GM04504 (cell line): ENCODE measurements at places on chromosomes 16 and 17.
A peak's percentile ranks its signal among the peaks of the same experiment; 100 is the strongest.

- peak; percentile 96 for DNase-seq
Measured at GRCh38 chr17:21282231-21282630, 2.3 kb upstream of the MAP2K3 start.

DNA sequence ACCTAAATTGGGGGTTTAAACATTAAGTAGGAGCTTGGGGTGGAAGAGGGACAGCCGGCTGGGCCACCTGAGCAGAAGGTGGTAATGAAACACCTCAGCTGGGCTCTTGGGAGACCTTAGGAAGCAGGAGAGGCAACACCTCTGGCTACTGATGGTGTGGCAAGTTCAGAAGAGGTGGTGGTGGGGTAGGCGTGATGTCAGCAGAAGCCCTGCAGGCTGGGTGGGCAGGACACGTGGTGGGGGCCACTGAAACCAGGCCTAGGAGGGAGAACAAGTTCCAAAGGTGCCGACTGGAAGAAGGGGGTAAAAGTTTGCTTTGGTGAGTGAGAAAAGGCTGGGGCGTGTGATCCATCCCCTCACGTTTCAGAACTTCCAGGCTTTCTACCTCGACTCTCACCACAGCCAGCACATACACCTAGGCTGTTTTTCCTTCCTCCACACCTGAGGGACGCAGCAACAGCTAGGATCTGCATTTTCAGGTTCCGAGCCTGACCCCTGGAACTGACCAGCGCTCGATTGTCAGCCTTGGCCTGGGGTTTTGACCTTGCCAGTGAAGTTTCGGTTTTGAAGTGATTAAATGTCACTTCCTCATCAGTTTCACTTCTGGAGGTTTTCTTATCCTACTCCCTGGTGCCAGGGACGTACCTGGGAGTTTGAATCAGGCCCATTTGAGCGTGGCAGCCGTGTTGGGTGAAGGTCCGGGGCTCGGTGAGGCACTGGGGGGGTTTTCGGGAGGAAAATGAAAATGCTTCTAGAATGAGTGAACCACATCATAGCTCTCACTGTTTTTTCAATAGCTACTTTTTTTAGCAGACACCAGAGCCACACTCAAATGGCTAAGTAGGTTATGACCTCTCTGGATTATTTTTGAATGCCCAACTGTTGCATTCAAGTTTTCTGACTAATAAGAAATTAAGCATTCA is 10.0 kb downstream of the SNN start:
- DNase-seq, result no peak

GRCh38 chr16:54462771-54463170 is 176.2 kb upstream of the IRX3 start:
- DNase-seq, result no peak

DNA sequence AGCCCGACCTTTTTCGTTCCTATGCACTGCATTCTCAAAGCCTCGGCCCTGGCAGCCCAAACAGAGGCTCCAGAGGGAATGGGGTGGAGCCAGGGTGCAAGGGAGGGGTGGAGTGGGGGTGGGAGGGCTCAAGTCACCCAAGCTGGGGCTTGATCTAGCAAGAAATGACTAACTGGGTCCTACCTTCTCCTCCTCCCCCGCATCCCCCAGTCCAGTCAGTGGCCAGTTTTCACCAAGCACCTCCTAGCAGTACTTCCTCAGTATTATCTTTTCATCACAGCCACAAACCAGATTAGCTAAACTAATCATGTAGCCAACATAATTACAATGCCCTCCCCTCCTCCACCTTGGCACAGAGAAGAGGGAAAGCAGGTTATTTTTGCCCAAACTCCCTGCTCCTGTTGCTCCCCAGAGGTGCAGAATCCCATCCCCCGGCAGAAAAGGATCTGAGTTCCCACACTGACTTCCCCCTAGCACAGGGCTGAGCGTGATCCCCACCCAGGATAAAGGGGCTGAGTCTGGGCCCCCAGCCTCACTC is 2.2 kb downstream of the JUP start:
- DNase-seq, result no peak

DNA sequence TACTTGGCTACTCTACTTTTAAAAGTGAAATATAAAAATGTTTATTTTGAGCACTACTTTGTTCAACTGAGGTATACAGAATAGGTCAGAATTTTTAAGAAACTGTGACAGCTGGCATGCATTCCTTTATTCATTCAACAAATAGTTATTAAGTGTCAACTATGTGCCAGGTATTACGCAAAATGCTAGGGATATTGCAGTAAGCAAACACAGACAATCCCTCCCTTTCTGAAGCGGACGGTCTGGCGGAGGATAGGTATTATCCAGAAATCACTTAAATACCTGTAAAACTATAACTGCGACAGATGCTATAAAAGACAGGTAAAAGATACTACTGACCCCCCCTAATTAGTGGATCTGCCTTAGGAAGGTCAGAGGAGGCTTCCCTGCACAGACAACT is 26.1 kb downstream of the METTL16 start:
- DNase-seq, result no peak
